Activated CD4-positive, alpha-beta T cell treated with anti-CD3 and anti-CD28 coated beads, Interleukin-2, amount 50 U/mL, for 24 hours (primary cell): ENCODE measurements at places on chromosomes 2 and 18.

DNA sequence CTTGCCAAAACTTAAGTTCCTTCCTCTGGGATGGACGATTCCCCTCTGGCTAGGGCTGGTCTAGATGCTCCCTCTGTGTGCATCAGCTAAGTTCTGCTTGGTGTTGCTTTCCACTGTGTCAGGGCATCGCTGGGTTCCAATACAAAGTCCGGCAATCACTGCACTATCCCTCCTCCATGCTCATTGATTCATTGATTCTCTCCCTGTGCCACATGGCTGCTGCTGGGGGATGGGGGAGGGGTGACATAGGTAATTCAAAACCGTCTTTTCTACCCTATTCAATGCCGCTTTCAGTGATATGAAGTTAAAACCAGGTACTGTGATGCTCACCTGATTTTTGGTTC lies 22.8 kb downstream of the IL1RN start:
- DNase-seq: no peak

- no peak for DNase-seq
These were observed 146.1 kb upstream of the SESTD1 start for GRCh38 chr2:179410552-179411356.

- DNase-seq: no peak
These were observed 86.0 kb upstream of the ZNF236 start for GRCh38 chr18:76736309-76736708.

- DNase-seq: no peak
These were observed 723.9 kb downstream of the SOCS6 start for GRCh38 chr18:71012789-71013188.

DNA sequence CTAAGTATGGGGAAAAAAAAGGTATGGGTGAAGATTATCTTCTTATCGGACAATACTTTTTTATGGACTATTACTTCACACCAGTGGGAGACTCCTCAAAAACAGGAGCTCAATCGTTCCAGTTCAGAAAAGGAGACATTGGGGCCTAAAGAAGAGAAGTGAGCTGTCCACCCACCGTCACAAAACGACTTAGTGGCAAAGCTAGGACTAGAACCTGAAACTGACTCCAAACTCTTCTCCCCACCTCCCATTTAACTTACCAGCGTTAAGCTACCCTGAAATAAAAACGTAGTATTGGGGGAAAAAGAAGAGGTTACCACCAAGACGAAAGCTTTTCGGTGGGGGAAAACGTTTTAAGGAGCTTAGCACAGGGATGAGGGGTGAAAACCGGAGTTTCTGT lies 503 bp downstream of the GTF3C3 start:
- DNase-seq: no peak

DNA sequence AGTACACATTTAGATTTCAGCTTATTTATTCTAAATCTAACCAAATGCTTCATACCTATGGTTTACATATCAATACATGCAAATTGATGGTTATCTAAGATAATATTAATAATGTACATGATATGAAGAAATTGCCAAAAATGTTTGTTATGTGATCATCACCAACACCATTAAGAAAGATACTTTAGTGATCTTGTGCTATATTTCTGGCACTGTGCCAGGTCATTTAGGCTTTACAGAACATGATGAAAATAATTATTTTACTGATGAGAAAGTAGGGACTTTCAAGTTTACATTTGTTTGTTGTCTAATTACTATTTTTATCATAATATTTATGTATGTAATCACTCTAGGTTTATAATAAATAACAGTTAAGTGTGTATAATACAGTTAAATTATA lies 158.3 kb downstream of the GULP1 start:
- no peak for DNase-seq

DNA sequence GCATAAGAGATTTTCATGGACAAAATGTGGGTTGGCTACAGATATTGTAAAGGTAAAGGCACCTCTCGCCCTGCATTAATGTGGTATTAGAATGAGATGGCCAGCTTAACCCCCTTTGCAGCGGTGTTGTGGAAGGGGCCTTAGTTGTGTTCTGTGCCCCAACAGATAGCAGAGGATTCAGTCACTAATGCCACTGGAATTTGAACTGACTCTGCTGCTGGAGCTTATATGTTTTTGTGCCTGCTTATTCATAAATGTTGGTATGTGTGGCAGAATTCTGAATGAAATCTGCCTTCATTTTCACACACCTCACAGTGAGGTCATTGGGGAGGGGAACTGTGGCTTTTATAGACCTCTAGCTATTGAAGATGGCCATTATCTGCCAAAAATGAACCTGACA lies 90.7 kb upstream of the ITGA6 start:
- no peak for DNase-seq

GRCh38 chr18:23878336-23878900 lies 136.1 kb upstream of the TTC39C start:
- no peak for DNase-seq

DNA sequence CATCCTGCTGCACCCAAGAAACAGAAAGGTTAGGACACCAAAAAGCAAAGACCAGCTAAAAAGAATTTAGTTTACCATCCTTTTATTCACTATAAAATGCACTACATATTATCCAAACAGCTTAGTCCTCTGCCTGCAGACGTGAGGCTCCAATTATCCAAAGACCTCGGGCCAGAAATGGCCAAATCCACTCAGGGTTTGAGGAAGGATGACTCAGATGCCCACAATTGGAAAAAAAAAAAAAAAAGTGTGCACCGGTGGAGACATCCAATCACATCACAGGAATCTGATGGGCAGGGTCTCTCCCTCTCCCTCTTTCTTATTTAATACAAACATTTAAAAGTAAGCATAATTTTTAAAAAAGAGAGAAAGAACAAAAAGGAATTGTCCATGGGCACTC lies 65.7 kb downstream of the TRABD2A start:
- no peak for DNase-seq

DNA sequence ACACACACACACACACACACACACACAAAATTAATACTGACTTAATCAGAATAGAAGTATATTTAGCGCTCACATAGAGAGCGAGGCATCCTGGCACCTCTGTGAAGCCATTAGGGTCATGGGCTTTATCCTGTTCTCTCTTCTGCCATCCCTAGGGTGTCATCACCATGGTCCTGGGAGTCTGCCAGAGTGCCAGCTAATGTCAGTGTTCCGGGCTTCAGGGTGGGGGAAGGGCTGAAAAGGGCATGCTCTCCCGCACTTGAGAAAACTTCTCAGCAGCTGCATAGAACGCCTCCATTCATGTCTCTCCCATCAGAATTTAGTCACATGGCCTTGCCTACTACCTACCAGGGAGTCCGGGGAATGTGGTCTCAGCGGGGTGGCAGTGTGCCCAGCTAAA lies 19.7 kb upstream of the DYNC2LI1 start:
- no peak for DNase-seq

GRCh38 chr2:167750675-167751074 lies 496.7 kb downstream of the STK39 start:
- no peak for DNase-seq

DNA sequence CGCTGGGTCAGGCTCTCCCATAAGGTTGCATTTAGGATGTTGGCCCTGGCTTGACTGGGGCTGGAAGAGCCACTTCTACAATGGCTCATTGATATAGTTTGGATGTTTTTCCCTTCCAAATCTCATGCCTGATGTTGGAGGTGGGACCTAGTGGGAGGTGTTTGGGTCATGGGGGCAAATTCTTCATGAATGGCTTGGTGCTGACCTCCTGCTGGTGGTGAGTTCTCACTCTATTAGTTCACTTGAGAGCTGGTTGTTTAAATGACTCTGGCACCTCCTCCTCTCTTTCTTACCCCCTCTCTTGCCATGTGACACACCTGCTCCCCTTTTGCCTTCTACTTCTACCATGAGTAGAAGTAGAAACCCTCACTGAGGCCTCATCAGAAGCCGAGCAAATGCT lies 20.5 kb downstream of the ACOXL start:
- DNase-seq: no peak
